ENCODE measurements at places on chromosomes 5 and 9.

GRCh38 chr9:138060881-138061280 lies 183.3 kb downstream of the CACNA1B start:
- DNase-seq, result no peak

DNA sequence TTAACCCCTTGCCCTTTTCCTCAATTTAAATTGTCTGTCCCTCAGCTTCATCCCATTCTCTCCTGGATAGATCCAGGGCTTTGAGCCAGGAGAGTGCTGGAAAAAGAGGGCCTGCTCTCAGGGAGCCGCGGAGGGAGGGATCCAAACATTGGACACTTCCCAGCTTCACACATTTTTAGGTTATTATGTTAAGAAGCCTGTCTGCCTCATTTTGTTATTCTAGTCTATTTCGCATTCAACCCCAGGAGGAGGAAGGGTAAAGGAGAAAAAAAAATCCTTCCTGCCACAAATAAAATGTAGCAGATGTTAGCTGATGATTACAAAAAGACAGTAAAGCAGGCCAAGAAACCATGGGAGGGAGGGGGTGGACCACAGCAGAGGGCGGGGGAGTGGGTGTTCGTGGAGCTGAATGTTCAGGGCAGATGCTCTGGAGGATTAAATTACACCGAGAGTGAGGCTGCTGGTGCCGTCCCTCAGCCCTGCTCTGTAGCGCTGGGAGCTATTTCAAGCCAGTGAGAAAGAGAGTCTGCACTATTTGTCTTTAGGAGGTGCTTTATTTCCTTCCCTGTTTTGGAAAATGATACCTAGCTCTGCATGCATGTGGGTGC lies 60.6 kb upstream of the ZFR start:
- DNase-seq, result peak; percentile 25

- DNase-seq, result no peak
Measured at GRCh38 chr9:92353051-92353450, 27.3 kb downstream of the CENPP start.

DNA sequence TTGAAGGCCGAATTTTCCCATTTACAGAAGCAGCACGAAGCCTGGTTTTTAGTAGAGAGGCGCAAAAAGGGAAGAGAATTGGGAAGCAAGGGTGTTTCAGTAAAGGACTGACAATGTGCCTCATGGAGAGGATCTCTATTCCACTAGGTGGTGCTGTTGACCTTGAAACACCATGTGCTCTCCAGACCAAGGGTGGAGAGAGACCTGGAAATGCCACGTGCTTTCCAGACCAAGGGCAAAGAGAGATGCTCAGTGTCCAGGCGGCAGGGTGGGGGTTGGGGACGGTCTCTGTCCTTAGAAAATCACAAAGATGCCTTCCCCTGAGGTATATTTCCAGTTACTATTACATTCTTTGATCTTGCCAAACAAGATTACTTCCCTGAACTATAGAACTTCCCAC lies 425.3 kb downstream of the CSNK1G3 start:
- no peak for DNase-seq

DNA sequence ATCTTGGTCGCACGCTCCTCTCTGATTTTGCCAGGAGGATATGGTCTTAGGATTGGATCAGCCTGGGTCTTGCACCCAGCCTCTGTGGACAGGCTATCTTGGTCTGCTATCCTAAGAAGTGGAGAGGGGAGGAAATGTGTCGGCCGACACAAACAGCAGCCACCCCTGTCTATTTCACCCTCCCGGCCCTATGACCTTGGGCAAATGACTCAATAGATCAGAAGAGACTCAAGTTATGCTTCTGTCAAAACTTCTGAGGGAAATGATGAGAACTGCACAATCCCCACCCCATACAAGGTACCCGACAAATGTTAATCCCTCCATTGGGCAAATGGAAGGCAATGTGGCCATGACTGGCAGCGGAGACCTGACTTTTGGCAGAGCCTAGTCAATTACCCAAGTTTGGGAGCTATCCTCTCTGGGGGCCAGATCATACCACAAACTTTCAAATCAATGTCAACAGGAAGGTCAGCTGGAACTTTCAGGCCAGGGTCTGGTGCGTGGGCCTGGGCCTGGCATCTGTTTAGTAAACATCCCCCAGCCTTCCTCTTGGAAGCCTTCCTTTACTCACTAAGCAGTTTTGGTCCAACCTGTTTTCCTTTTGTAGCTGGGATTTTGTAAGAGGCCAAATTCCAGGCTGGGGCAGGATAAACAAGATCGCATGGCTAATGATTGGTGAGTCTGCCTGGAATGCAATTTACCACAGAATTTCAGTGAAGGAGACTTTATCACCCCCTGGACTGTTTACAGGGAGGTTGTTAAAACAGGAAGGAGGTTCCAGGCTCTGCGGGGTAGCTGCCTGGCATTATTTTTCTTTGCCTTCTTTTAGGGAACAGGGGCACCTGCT lies 64.2 kb upstream of the CPEB4 start:
- DNase-seq, result no peak

DNA sequence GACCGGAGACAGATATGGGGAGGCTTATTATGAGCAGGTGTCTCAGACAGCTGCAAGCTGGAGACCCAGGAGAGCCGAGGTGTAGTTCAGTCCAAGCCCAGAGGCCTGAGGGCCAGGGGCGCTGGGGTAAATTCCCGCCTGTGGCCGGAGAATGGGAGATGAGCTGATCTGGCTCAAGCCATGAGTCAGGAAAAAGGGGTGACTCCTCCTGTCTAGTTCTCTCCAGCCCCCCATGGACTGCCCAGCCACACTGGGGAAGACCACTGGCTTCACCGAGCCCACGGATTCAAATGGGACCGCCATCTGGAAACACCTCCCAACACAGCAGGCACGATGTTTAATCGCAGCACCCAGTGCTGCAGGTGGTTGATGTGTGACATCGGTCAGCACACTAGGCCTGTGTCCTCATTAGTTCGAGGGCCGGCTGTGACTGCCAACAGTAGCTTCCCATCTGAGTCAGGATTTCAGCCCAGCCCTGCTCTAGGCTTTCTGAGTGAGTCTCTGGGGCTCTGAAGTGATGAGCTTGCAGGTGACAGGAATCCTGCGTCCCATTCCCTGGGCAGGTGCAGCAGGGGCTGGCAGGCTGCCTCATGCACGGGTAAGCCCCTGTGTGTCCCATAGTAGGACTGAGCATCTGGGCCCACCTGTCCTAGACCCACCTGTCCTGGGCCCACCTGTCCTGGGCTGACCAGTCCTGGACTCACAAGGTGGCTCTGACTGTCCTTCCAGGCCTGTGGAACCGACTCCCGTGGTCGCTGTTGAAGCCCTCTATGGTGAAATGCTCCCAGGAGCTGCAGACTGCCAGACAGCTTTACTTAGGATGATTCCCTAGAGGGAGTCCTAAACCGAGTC lies 49.7 kb downstream of the AHRR start:
- DNase-seq, result no peak

DNA sequence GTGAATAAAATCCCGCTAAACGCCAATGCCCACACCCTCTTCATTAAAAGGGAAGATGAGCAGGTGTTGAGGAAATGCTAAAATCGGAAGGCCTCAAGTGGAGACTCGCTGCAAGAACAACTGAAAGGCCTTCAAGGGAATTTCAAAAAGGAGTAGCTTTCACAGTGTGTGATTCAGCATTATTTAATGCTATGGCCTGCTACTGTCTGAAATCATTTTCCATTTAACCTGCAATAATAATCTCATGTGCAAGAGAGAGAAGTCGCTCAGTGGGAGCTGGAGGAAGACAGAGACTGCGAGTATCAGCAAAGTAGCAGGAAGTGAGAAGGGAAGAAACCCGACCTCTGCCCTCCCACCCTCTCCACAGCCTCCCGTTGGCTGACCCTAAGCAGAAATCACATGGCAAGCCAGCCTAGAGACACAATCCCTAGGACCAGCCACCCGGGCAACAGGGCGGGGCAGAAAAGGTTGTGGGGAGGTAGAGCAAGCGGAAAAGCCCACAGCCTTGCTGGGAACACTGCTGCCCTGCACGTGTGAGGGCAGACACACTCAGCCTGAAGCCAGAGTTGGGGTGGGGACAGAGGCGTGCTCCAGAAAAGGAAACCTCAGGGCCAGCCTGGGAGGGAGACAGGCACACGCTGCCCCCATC lies 39.9 kb upstream of the CTSL start:
- DNase-seq, result no peak

Data from CD4-positive, alpha-beta T cell treated with Interleukin-6 at 100 ng/mL for 8 hours (primary cell).